ENCODE measurements at places on chromosomes 2 and 18. TPM values are rescaled to one million over a fixed set of nuclear protein-coding genes. Genes with fewer than 3 reads are reported as not detected.

Gene REG1B
- not detected for polyA plus RNA-seq

Gene USP14
- 22.7 TPM for polyA plus RNA-seq

Gene HAAO
- polyA plus RNA-seq: not detected

Gene TOGARAM2
- polyA plus RNA-seq: 0.69 TPM

Gene GPR55
- polyA plus RNA-seq: not detected

Gene UGT1A7
- not detected for polyA plus RNA-seq

Gene CYBRD1
- polyA plus RNA-seq: 21.1 TPM

Gene TMEM200C
- not detected for polyA plus RNA-seq
